ENCODE measurements at places on chromosomes 4 and X. TPM values are rescaled to one million over a fixed set of nuclear protein-coding genes. Genes with fewer than 3 reads are reported as not detected.
A peak's percentile ranks its signal among the peaks of the same experiment; 100 is the strongest.

The TMSB15B gene
- not detected for total RNA-seq

The GJB1 gene
- total RNA-seq, result 52.6 TPM

The TRIM61 gene
- total RNA-seq, result not detected

The CYTL1 gene
- not detected for total RNA-seq

The NEUROG2 gene
- not detected for total RNA-seq

DNA sequence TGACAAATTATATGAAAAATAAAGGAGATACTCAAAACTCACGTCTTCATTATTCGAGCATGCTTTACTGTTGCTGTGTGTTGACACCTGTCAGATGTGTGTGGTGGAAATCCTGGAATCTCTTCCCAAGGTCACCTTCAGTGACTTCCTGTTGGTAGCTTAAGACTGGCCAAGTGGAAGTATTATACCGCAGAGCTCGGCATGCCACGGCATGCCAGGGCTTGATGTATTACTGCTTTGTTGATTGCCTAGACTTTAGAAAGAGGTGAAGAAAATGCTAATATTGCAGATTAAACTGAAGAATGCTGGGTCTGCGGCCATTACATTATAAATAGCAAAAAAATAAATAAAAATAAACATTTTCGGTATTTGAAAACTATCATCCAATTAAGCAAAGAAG is 4.6 kb downstream of the TREX2 start:
- DNase-seq, result no peak

DNA sequence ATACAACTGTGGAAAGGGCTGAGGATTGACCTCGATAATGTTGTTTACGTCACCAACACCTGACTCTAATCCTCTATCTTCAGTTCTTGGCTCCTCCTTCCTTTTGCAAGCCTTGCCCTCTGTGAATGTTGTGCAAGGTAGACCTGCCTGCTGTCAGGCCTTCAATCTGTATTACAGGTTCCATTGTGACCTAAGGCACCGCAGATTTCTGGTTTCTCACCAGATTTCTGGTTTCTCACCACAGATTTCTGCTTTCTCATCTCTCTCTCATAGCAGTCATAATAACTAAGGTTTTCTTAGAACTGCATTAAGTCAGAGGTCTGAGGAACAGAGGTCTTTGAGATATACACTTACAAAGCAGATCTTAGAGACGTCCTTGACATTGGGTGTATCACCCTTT is 51.5 kb upstream of the ETNPPL start:
- DNase-seq, result no peak

- no peak for DNase-seq
Measured at GRCh38 chr4:121733942-121734341, 31.0 kb downstream of the SMIM43 start.

DNA sequence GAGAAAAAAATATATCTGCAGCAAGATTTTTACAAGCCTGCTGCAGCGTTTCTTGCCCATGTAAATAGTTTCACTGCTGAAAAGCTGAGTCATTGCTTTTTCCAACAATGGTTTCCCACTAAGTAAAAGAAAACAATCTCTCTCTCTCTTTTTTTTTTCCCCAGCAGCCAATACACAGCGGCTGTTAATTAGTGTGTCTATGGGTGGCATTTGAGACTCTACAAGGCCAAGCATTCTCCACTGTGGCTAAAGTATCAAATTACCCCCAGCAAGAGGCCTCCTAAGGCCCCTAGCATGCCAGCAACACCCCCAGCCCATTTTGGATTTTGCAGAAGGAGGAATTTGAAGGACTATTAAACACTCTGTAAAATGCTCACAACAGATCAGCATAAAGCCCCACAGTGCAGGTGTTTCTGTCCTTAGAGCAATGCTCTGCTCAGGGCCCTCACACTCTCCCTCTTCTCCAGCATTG is 837.4 kb downstream of the TRIML1 start:
- no peak for DNase-seq

GRCh38 chrX:23372220-23372902 is 37.7 kb downstream of the PTCHD1 start:
- no peak for DNase-seq

- peak; percentile 38 for DNase-seq
Measured at GRCh38 chr4:22202246-22202974, 253.8 kb upstream of the KCNIP4 start.

- DNase-seq, result no peak
Measured at GRCh38 chr4:130026185-130026584, 930.2 kb downstream of the C4orf33 start.

GRCh38 chr4:83219344-83220331 is 65.0 kb downstream of the COQ2 start:
- DNase-seq, result no peak
